Inflammatory macrophage treated with lipopolysaccharide for 4 hours (primary cell): ENCODE measurements at places on chromosomes 12 and 14.

- DNase-seq = no peak
Measured at GRCh38 chr12:88958946-88959345, 378.7 kb upstream of the KITLG start.

- DNase-seq = no peak
Measured at GRCh38 chr14:79369359-79370332, 841.7 kb downstream of the DIO2 start.

GRCh38 chr14:94673071-94673470, 60.9 kb downstream of the SERPINA3 start:
- no peak for DNase-seq

- DNase-seq = no peak
Measured at GRCh38 chr14:95151561-95151960, 5.8 kb downstream of the DICER1 start.

- DNase-seq = peak; percentile 32
Measured at GRCh38 chr12:11718768-11719253, 69.3 kb downstream of the ETV6 start.

DNA sequence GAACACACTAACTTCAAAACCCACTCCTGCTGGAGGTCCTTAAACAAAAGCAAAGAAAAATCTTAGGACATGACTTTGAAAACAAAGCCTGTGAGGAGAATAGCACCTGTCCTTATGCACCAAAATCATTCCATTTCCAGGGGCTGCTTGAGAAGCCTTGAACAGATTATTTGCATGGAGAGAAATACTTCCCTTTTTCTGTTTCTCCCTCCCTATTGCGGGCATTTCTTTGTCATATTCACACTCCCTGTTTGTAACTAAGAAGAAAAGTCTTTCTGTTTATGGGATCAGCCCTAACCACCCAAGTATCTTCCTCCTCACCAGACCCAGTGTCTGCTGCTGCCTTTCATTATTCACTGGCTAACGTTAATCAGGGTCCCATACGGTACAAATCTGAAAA, 218.8 kb downstream of the DPF3 start:
- peak; percentile 32 for DNase-seq

DNA sequence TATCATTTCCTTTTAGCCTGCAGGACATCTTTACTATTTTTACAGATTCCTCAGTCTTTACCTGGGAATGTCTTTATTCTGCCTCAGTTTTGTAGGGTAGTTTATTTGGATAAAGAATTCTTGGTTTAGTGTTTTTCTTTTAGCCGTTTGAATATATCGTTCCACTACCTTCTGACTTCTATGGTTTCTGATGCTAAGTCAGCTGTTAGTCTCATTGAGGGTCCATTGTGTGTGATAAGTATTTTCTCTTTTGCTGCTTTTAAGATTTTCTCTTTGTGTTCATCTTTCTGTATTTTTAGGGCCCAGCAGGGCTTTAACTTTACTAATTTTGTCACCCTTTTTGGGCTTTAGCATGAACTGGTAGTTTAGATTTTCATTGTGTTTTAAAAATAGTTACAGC, 113.5 kb downstream of the MNAT1 start:
- no peak for DNase-seq

GRCh38 chr14:104361101-104361591, 218.4 kb upstream of the C14orf180 start:
- no peak for DNase-seq

GRCh38 chr12:114512351-114512750, 106.4 kb upstream of the TBX5 start:
- DNase-seq = no peak
